LHCN-M2 (cell line): ENCODE measurements at places on chromosomes 11 and 22.
A peak's percentile ranks its signal among the peaks of the same experiment; 100 is the strongest.

DNA sequence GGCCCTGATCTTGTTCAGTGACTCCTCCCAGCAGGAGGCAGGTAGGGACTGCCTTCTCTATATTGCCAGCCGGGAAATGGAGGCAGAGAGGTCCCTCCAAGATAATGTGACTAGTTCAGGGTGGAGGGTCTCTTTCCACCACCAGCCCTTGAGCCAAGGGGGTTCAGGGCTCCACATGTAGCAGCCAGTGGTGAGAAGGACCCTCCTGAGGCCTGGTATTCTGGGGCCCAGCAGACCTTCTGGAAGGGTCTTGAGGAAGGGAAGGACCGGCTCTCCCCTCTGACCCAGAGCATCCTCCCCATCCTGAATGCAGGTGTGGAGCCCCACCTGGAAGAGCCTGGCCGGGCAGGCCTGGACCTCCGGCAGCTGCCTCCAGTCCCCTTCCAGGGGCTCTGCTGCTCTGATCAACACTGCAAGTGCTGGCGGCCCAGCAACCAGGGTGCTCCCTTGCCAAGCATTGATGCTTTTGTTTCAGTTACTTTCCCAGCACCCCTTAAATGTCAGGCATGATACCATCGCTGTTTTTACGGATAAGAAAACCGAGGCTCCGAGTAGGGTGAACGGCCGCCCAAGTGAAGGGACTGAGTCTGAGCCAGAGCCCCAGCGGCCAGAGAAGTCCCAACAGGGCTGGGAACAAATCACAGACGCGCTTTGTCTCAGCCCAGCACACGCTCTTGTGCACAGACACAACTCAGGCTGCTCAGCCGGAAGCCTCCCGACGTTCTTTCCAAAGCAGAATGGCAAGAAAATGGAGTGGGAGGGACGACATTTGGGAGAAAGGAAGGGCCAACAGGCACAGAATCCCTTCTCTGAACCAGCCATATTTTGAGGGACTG, 38.8 kb downstream of the DKK3 start:
- DNase-seq: no peak

- no peak for DNase-seq
These were observed 57.5 kb upstream of the DDI1 start for GRCh38 chr11:103978616-103979595.

GRCh38 chr11:66850235-66850587, 6.7 kb upstream of the LRFN4 start:
- DNase-seq: no peak

DNA sequence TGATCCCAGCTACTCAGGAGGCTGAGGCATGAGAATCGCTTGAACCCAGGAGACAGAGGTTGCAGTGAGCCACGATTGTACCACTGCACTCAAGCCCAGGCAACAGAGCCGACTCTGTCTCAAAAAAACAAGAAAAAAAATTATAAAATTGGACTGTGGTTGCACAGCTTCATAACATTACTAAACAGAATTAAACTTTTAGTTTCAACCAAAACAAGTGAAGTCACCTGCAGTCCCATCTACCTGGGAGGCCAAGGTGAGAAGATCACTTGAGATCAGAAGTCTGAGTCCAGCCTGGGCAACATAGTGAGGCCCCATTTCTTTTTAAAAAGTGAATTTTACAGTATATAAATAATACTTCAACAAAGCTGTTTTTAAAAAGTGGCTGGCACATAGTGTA, 47.8 kb upstream of the CD5 start:
- DNase-seq: no peak

GRCh38 chr22:19504900-19505734, 19.1 kb downstream of the CLDN5 start:
- DNase-seq: no peak

DNA sequence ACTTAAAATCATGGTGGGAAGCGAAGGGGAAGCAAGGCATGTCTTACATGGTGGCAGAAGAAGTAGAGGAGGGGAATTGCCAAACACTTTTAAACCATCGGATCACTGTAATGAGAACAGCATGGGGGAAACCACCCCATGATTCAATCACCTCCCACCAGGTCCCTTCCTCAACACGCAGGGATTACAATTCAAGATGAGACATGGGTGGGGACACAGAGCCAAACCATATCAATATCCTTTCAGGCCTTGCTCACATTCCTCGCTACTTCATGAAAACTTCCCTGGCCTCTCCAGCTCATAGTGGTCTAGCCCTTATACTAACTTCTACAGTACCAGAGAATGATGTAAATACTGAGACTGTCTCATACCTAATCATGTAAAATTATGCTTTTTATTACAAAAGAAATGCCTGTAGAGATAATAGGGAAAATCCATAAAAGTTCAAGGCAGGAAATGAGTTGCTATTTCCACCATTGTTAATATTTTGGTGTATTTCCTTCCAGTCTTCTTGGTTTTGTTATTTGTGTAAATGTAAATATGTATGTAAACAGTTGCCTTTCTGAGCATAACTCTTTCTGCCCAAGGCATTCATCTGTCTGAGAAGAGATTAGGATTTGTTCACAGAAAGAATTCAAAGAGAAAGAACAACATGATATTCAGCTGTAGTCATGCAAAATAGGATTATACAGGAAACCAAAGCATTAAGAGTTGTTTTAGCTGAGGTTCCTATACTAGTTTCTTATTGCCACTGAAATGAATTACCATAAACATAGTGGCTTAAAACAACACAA, 104.3 kb upstream of the LDLRAD3 start:
- no peak for DNase-seq

GRCh38 chr11:96324912-96325311, 18.1 kb downstream of the MAML2 start:
- DNase-seq: peak; percentile 65

DNA sequence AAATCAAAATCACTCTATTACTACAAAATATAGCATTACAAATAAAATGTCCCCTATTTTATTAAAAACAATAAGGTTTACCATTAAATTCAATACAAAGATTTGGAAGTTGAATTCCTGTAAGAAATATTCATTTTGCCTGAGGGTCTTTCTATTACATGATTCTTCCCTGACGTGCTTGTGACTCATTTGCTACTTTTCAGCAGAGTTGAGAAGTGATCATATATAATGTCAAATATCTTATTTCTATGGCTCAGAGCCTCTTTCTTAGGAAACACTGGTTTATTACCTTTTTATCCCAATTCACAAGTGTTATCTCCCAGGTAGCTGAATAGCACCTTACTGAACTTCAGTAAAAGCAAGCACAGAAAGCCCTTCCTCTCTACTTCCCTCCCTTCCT, 65.2 kb upstream of the CNTN5 start:
- DNase-seq: no peak

GRCh38 chr22:35463231-35463933, 63.4 kb downstream of the MCM5 start:
- no peak for DNase-seq

- peak; percentile 96 for DNase-seq
These were observed 34.6 kb upstream of the SHANK2 start for GRCh38 chr11:71286701-71287643.

DNA sequence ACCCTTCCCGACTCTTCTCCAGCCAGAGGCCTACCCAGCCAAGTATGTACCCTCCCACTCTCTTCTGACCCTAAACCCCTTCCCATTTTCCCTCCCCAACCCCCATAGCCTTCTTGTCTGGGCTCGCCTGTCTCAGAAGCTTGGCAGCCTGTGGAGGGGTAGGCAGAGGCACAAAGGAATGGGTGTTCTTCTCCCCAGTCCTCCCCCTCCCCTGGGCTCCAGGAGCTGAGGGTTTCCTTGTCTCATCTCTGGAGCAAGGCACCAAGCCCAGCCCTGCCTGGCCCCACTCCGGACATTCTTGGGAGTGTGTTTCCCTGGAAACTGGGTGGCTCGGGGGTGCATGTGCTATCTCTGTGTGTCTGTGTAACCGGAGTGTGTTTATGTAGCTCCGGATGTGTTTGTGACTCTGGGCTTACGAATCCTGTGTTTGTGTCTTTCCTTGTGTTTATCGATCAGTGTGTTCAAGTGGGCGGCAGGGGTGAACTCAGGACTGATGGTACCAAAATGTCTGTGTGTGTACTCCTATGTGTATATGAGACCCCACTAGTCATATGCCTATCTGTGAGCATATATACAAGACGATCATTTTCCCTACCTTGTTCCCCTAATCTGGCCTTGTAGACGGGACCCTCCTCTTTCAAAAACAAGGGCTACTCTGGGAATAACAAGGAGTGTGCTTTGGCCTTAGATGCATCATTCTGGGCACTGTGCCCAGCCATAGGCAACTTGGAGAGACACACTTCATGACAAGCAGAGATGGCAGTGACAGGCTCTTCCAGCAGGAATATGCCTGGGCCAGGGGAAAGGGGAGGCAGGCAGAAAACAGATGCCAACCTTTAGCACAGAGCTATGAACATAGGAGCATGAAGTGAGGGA, 10.9 kb downstream of the PHLDB1 start:
- peak; percentile 75 for DNase-seq

- peak; percentile 6 for DNase-seq
These were observed 94.0 kb upstream of the APOA1 start for GRCh38 chr11:116931206-116931953.

- DNase-seq: peak; percentile 63
These were observed 714 bp downstream of the CD59 start for GRCh38 chr11:33735271-33736147.

DNA sequence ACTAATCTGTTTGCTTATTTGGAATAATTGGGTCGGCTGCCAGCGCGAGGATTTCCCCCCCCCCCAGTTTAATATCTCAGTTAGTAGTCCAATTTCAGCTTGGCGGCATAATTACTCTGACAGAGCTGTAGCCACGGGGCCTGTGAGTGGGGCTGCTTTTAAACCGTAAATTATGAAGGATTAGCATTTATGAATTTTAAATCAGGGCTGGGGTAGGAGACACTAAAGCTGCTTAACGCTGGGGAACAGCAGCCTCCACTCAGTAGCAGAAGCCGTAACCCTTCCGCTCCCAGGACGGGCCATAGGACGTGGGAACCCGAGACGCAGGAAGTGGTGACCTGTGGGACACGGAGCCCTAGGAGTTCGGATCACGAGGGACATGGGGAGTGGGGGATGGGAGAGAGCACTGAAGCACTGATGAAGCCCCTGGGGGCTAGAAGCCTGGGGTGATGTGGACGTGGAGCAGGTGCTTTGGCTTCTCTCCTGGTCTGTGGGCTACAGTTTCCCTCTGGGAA, 66.2 kb upstream of the LMO1 start:
- DNase-seq: no peak

DNA sequence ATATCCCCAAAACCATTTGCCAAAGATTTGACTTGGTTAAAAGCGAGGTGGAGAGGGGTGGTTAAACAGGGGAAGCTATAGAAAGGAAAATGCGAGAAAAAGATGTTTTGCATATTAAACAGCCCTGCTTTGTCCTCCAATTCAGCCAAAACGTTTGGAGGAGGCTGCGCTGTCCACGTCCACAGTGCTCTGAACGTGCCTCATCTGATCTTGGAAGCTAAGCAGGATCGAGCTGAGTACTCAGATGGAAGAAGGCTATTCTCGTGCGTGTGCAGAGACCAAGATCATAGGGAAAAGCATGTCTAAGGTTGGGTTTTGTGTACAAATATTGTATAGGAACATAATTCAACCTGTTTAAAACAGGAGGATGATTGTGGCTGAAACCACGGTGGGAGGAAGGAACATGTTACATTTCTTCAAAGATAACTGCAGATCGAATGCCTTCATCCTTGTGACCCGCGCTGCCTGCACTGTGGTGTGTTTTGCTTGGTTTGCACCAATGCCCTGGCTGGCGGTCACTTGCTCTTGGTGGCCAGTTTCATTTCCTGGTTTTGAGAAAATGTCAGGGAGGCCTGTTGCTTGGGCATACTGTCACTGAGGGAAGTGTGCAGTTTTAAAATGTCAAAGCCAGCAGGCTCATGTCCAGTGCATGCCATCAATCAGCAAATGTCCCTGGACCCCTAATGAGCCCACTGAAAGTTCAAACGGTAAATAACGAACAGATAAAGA, 40.4 kb downstream of the FLI1 start:
- DNase-seq: no peak

- DNase-seq: peak; percentile 95
These were observed 27.6 kb upstream of the TTC12 start for GRCh38 chr11:113286509-113287497.

DNA sequence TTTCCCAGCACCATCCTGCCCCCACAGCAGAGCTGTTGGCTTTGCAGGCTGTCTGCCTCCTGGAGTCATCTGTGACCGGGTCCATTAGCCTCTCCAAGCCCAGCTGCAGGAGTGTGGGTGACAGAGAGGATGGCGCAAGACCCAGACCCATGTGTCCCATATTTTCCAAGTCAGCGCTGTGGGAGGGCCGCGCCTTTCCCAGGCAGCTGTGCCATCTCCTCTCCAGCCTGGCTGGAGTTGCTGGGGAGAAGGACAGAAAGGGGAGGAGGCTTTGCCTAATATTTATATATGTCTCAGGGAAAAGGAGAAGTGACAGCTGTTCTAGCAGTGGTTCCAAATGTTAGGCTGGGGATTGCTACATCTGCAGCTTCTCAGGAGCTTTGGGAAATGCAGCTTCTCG, 15.7 kb downstream of the DTX4 start:
- peak; percentile 77 for DNase-seq

GRCh38 chr11:6357222-6357621, 33.1 kb upstream of the SMPD1 start:
- DNase-seq: peak; percentile 54

DNA sequence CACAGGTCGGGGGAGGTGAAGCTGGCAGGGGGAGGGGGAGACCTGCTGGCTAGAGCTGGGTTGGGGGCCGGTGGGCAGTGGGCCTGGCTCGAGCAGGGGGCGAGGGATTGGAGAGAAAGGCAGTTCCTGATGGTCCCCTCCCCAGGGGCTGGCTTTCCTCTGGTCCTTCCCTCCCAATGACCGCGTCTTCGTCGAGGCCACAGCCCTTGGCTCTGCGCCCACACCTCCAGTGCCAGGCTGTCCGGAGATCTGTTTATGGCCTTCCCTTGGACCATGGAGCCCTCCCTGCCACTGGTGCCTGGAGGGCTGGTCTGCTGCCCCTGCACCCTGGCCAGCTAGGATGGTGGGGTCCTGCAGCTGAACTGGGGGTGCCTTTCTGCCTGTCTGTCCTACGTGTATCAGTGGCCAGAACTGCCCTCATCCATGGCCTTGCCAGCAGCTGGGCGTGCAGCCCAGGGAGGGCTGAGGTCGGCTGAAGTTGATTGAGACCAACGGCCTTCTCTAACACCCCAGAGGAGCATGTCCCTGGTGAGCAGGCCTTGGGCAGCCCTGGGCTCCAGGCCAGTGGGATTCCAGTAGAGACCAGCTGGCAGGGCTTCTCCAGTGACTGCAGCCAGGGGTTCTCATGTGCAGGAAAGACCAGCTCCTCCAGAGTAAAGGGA, 12.3 kb downstream of the TANGO2 start:
- DNase-seq: no peak

GRCh38 chr11:20249796-20250195, 89.5 kb upstream of the DBX1 start:
- peak; percentile 1 for DNase-seq
